ENCODE measurements at places on chromosomes 12 and 14.

- no peak for DNase-seq
These were observed 12.1 kb downstream of the ACADS start for GRCh38 chr12:120737557-120738251.

DNA sequence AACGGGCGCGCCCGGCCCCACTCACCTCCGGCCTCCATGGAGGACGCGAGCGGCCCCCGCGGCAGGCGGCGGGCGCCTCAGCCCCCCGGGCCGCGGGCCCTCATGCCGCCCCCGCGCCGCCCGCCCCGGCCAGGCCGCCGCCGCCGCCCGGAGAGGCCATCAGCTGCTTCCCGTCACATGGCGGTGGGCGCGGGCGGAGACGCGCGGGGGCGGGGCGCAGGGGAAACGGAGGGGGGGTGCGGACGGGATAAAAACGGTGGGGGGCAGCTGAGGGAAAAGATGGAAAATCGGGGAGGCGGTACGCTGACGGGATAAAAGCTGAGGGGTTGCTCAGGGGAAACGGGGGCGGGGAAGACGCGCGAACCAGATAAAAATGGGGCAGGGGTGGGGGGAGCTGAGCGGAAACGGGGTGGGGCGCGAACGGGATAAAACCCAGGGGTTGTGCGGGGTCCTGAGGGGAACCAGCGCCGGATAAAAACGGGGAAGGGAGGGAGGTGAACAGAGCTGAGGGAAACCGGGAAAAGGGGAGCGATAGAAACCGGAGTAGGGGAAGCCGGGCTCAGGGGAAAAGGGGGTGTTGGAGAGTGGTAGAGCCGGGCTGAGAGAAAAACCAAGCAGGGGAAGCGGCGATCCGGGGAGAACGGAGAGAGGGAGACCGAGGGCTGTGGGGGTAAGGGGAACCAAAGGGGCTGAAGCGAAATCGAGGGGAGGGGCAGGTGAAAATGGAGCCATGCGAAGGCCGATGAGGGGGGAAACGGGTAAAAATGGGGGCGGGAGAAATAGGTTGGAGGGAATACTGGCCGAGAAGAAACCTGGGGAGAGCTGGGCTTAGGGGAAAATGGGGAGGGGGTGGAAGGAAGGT, at the start of gene WSB2:
TSS of gene WSB2 (minus strand) at position 169 of the 862 bp plus-strand sequence. CDS start at position 38, 131 bp downstream.
- peak; percentile 63 for DNase-seq

DNA sequence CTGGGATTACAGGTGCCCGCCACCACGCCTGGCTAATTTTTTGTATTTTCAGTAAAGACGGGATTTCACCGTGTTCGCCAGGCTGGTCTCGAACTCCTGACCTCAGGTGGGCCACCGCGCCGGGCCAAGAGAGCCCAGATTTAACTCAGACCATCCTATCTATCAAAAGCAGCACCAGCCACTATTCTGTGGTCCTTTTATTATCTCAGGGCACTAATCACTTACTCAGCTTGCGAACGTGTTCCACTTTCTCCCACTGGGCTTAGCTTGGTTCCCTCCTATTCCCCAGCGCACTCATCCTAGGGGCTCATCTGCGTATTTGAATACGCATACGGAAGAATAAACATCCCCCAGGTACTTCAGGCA, 16.2 kb upstream of the AACS start:
- no peak for DNase-seq

- DNase-seq, result peak; percentile 12
These were observed 123.8 kb downstream of the NPAS3 start for GRCh38 chr14:33062476-33062875.

Measured in NCI-H1105 treated with DMSO at 0.1 percent for 48 hours (cell line).